ENCODE measurements at places on chromosomes 16 and 17.

- DNase-seq: no peak
Measured at GRCh38 chr17:7880076-7880868, 8.3 kb upstream of the CHD3 start.

DNA sequence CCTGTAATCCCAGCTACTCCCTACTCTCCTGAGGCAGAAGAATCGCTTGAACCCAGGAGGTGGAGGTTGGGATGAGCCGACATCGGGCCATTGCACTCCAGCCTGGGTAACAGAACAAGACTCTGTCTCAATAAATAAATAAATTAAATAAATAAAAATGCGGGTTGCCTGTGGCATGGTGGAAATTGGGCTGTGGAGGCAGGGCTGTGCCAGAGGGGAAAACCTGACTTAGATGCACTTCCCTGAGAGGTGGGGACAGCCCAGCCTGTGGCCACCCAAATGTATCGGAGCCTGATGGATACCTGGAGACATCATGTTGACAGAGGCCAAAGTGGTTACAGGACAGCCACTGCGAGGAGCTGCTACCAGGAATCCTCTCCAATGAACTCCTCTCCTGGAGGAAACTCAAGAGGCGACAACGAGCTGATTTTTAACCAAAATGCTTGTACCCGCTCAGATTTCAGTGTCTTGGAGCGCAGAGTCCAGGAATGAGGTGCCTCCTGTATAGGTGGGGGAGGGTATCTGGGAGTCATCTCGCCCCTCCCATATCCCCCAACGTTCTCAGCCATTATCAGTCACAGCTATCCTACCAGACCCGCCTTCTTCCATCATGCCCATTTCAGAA is 32.3 kb downstream of the DDX19A start:
- DNase-seq: no peak

DNA sequence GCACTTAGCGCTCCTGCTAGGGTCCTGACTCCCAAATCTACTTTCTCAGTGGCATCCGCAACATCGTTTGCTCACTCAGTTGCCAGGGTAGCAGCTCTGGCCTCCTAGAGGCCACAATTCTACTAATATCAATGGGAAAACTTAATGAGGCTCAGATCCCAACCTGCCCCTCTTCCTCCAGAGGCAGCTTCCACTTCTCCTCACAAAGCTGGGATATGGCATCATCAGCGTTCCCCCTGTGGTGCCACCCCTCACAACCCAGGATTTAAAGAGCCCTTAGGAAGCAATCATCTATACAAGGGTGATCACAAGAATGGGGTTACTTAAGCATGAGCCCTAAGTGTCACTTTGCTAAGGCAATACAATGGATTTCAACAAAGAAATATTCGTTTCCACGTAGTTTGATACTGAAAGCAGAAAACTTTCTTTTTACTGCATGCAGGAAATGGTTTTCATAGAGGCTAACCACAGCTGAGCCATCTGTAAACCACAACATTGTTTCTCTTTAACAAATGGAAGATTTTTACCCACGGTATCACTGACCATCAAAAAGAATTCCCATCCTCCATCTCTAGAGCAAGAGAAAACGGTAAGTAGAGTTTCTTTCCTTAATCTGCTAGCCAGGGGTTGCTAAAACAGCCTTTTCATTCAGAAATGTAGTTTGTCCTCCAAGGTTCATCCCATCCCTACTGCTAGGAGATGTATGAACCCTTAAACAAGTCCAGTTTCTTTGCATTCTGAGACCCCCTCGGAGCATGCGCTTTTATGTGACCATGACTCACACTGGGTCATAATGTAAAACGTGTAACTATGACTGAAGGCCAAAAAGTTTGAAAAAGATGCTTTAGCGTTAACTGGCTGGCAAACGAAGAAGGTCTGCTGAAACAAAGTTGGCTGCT is 68.3 kb upstream of the BCAR1 start:
- DNase-seq: peak; percentile 4

DNA sequence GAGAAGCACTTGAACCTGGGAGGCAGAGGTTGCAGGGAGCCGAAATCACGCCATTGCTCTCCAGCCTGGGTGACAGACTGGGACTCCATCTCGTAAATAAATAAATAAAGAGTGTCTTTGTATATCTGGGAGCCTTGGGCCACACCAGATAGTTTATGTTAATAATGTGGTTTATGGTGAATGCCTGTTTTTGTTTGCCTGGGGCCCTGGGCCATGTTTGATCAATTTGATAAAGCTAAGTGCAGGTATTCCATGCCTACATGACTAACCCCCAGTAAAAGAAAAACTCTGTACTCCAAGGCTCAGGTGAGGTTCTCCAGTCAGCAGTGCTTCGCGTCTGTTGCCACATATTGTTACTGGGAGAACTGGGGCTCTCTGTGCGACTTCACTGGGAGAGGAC is 15.1 kb downstream of the SCIMP start:
- no peak for DNase-seq

- DNase-seq: no peak
Measured at GRCh38 chr17:34122515-34122914, 132.6 kb upstream of the CCL2 start.

DNA sequence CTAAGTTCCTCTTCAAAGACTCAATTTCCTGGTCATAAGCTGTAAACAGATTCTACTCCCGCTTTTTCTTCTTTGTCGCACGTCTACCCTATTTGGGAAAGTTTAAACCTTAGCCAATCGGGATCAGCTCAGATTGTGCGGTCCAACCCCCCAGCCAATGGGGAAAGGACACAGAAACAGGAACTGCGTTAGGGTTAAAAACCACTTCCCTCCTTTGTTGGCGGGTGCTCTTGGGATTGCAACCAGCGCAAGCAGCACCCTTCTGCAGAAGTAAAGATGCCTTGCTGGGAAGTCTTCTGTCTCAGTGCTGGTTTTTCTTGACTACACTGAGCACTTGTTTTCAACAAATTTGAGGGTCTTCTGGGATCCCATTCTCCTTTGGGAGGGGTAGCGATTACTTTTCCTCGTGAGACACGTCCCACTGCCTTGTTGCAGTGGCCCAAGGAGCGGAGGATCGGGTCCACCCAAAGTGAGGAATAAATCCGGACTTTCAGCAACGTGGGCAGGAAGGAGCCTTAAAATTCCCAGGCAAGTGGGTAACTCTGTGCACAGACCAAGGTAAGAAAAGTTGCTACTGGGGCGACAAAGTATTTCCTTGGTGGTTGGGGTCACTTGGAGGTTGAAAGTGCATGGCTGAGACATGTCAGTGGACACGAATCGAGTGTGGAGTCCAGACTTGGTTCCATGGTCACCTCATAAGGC is 1.0 kb upstream of the YPEL3 start:
- no peak for DNase-seq

GRCh38 chr16:56041556-56042140 is 149.6 kb upstream of the GNAO1 start:
- peak; percentile 20 for DNase-seq

DNA sequence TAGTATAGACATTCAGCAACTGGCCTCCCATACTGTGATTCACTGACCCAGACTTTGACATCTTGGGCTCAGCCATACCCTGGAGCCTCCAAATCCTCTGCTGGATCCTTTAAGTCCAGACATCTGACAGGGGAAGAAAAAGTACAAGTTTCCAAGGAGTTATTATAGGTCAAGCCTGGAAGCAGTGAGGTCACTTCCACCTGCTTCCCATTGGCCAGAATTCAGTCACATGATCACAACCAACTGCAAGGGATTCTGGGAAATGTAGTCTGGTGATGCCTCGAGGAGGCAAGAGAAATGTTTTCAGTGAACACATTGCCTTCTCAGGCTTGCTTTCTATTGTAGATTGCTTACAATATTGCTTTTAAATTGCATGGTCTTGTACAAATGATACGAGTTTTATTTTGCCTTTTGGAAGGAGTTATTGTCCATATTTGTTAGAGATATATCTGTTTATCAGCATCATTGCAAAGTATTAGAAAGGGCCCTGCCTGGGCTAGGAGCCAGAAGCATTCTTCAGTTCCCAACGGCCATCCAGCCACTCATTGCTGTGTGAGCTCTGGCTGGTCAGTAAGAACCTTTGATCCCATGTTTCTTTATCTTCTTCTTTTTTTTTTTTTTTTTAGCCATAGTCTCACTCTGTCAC is 696.9 kb downstream of the WWOX start:
- peak; percentile 7 for DNase-seq

GRCh38 chr16:87583453-87584131 is 18.7 kb upstream of the JPH3 start:
- no peak for DNase-seq

- peak; percentile 92 for DNase-seq
Measured at GRCh38 chr17:76103274-76104139, at the start of gene EXOC7. TSS of gene EXOC7 (minus strand) at chr17:76103787. CDS start at chr17:76103692, 95 bp downstream.

DNA sequence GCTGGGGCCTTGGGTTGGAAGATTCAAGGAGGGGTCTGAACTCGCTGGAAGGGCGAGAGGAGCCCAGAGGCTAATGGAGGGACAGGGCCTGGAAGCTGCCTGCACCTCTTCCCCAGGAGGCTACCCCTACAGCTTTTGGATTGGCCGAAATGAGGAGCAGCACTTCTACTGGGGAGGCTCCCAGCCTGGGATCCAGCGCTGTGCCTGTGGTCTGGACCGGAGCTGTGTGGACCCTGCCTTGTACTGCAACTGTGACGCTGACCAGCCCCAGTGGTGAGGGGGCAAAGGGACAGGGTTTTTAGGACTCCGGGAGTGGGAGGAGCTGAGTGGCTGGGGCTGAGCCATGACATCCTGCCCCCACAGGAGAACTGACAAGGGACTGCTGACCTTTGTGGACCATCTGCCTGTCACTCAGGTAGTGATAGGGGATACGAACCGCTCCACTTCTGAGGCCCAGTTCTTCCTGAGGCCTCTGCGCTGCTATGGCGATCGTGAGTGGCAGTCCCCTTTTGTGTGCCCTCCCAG is 8.8 kb downstream of the CNTNAP1 start:
- no peak for DNase-seq

DNA sequence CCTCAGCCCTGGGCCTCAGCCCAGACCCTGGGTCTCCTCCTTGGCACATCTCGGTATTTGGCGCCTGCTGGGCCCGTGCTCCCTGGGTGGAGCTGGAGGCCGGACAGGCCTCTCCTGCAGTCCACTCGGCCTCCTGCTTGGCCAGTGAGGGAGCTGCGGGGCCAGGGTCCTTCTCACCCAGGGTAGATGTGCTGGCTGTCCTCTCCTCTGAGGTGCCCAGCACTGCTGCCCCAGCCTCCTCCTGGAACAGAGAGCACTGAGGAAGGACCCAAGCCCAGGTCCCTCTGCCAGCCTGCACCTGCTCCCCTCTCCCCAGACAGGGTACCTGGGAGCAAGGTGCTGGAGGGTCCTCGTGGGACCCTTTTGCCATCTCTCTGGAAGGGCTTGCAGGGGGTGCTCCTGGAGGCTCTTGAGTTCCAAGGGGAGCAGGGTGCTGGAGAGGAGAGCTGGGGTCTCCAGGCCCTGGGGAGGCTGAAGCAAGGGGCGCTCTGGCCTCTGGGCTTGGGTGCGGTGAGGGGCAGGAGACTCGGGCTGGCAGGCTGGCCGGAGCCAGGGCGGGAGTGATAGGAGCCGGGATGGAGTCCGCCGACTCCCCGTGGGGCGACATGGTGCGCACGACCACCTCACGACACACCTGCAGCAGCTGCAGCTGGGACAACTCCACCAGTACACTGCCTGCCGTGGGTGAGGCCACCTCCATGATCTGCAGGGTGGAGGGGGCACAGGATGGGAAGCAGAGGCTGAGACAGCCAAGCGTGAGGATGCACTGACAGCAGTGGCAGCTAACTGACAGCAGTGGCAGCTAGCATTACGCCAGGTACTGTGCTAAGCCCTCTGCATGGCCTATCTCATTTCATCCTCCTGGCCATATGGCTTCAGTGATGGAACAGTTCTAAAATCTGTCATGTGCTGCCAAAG is 17.8 kb downstream of the TSPOAP1 start:
- no peak for DNase-seq

- DNase-seq: no peak
Measured at GRCh38 chr17:44557651-44558285, 484 bp downstream of the FZD2 start.

GRCh38 chr16:49431591-49432290 is 58.1 kb downstream of the C16orf78 start:
- DNase-seq: no peak

GRCh38 chr17:76623271-76624146 is 20.0 kb downstream of the ST6GALNAC1 start:
- peak; percentile 70 for DNase-seq

GRCh38 chr16:66315210-66315825 is 51.2 kb upstream of the CDH5 start:
- peak; percentile 56 for DNase-seq

DNA sequence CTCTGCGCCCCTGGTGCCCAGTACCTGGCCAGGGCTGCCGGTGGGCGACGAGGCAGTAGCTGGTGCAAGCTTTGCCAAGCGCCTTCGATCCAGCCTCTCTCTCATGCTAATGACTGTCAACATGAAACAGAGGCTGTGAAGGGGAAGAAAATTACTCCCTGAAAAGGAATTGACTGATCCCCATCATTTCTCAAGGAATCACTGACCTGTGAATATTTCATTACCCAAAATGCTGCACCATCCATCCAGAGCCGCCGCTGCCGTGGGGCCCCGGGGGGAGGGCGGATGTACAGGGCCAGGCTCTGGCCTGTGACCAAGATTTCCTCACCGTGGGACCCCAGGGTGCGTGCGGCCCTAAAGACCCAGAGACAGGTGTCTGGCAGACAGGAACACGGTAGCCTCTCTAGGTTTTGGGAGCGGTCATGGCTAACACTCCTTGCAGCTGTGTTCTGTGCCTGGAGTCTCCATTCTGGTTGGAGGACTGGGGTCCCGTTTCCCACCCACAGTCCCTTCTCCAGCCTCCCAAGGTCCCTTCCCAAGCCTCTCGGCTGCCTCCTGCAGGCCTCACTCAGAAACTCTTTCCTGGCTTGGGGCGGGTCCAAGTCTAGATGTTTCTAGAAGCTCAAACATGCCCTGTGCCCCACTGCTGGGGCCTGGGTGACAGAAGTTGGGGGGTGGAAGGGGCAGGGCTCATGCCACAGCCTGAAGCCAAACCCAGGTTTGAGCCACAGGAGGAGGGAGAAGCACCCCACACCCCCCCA is 73.3 kb downstream of the ENGASE start:
- no peak for DNase-seq

DNA sequence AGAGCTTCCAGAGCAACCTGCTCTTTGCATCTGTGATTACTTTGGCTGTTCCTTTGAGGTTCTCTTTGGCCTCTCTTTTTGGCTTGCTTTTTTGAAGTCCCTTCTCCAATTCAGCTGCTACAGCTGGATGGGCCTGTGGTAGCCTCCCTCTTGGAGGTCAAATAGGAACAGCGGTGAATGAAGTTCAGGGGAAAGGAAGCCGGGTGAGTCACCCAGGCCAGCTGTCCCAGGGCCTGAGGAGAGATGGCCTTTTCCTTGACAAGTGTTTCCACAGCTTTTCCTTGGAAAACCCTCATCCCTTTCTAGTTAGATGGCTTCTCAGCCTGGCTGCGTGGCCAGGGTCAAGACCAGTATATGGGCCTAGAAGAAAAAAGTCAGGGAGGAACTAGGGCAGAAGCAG is 103.1 kb downstream of the STX8 start:
- no peak for DNase-seq

- DNase-seq: no peak
Measured at GRCh38 chr16:15741207-15741871, 91.3 kb downstream of the NDE1 start.

GRCh38 chr16:71666264-71666663 is 40.3 kb downstream of the MARVELD3 start:
- DNase-seq: no peak

Data from CD4-positive, alpha-beta T cell treated with Interleukin-6 at 100 ng/mL for 8 hours (primary cell).